ENCODE measurements at places on chromosomes 2 and 18. TPM values are rescaled to one million over a fixed set of nuclear protein-coding genes. Genes with fewer than 3 reads are reported as not detected.

The RAPGEF4 gene
- total RNA-seq, result 9.5 TPM

The EPB41L3 gene
- 37.3 TPM for total RNA-seq

The REG1A gene
- total RNA-seq, result 9.2 TPM

The FAHD2A gene
- total RNA-seq, result 38.3 TPM

The DTNA gene
- total RNA-seq, result 23.8 TPM

The DNPEP gene
- 78.6 TPM for total RNA-seq

The POTEI gene
- total RNA-seq, result 0.28 TPM

The IL18R1 gene
- total RNA-seq, result 7.5 TPM

The FAM110C gene
- total RNA-seq, result 9.7 TPM

The UPP2 gene
- total RNA-seq, result not detected

DNA sequence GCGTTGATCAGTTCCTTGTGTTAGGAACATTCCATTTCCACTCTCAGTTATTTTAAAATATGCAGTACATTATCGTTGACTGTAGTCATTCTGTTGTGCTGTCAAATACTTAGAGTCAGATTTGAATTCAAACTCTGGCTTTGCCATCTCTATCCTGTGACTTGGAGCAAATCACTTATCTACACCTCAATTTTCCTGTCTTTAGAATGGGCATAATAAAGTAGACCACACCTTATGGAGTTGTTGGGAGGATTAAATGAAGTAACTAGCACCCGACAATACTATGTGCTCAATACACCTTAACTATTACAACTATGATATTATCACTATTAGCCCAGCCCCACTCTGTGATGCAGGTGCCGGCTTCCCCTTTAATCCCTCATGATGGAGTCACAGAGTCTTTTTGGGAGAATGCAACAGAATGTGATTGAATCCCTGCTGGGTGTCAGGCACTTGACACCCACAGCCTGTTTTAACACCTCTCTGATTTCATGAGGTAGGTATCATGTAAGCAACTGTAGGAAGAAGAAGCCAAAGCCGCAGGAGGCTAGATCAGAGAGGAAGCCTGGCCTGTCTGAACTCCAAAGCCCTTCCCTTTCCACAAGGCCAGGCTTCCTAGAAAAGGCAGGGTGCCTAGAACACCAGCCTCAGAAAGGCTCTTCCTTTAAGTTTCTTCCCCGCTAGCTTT, 308.4 kb downstream of the NAPG start:
- H3K4me1 ChIP-seq, result peaks cover 34% of the 10 kb centered on the region
- H3K27ac ChIP-seq, result no peak overlapping the region
- H3K27me3 ChIP-seq, result no peaks in the 10 kb centered on the region
- DNase-seq, result no peak
- H3K4me3 ChIP-seq, result no peak overlapping the region
- peaks cover 16% of the 10 kb centered on the region for H3K36me3 ChIP-seq

DNA sequence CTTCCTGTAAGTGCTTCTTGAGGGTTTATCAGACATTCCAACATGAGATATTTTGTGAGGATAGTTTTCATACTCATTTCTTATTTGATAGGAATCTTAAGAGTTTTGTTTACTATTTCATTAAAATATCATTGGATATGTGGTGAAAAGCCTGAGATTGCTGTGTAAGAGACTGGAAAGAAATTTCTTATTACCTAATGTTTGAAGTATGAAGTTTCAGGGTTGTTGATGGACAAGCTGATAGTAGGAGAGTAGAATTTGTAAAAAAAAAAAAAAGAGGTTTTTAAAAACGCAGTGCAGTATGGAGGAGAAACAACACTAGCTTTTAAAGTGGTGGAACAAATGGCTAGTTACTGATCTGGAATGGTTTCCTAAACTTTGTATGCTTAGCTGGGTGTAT, 7.7 kb downstream of the EPB41L5 start:
- H3K4me3 ChIP-seq, result no peak overlapping the region
- H3K27me3 ChIP-seq, result no peaks in the 10 kb centered on the region
- H3K27ac ChIP-seq, result no peak overlapping the region
- DNase-seq, result peak; percentile 10

GRCh38 chr2:213627054-213627710, 342.9 kb downstream of the SPAG16 start:
- no peaks in the 10 kb centered on the region for H3K36me3 ChIP-seq
- no peaks in the 10 kb centered on the region for H3K27me3 ChIP-seq
- no peaks in the 10 kb centered on the region for H3K4me1 ChIP-seq
- H3K27ac ChIP-seq, result no peak overlapping the region
- no peak for DNase-seq
- H3K4me3 ChIP-seq, result no peak overlapping the region

GRCh38 chr2:189873696-189874095, 89.4 kb downstream of the PMS1 start:
- H3K4me1 ChIP-seq, result no peaks in the 10 kb centered on the region
- no peak overlapping the region for H3K27ac ChIP-seq
- peaks cover 3% of the 10 kb centered on the region for H3K36me3 ChIP-seq
- DNase-seq, result no peak
- no peak overlapping the region for H3K4me3 ChIP-seq

- H3K27ac ChIP-seq, result no peak overlapping the region
- H3K4me1 ChIP-seq, result no peaks in the 10 kb centered on the region
- H3K27me3 ChIP-seq, result no peaks in the 10 kb centered on the region
- no peak for DNase-seq
- H3K36me3 ChIP-seq, result no peaks in the 10 kb centered on the region
Observed at GRCh38 chr2:188944442-188944841, 29.7 kb upstream of the COL3A1 start.

DNA sequence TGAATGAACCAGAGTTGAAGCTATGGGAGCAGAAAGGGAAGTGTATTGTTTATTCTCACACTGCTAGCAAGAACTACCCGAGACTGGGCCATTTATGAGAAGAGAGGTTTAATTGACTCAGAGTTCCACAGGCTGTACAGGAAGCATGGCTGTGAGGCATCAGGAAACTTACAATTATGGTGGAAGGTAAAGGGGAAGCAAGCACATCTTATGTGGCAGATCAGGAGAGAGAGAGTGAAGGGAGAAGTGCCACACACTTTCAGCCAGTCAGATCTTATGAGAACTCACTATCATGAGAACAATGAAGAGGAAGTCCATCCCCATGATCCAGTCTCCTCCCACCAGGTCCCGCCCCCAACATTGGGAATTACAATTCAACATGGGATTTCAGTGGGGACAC, 383.2 kb upstream of the SLC14A2 start:
- no peak for DNase-seq
- H3K4me3 ChIP-seq, result no peak overlapping the region

- DNase-seq, result no peak
- peaks cover 6% of the 10 kb centered on the region for H3K36me3 ChIP-seq
- H3K27ac ChIP-seq, result peak overlapping the region; percentile 96
- H3K4me1 ChIP-seq, result peaks cover 4% of the 10 kb centered on the region
- H3K4me3 ChIP-seq, result peak overlapping the region; percentile 49
- no peaks in the 10 kb centered on the region for H3K27me3 ChIP-seq
Observed at GRCh38 chr18:21112140-21112473, 494 bp upstream of the ROCK1 start.

DNA sequence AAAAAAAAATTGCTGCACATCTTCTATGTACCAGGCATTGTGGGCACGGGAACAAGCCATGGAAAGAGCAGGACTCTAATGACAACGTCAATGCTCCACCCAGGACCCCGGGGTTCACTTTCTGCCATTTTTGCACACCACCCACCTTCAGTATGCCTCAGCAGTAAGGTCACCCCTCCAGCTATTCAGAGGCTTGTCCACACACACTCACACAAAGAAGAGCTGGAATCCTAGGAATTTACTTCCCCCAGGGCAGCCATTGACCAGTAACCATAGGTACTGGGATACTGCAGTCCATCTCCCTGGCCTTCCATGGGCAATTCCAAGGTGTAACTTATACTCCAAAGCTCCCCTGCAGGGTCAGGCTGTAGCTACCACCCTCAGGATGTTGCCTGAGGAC, 170.8 kb downstream of the SUCLG1 start:
- H3K36me3 ChIP-seq, result no peaks in the 10 kb centered on the region
- no peaks in the 10 kb centered on the region for H3K4me1 ChIP-seq
- H3K27me3 ChIP-seq, result no peaks in the 10 kb centered on the region
- no peak overlapping the region for H3K4me3 ChIP-seq

DNA sequence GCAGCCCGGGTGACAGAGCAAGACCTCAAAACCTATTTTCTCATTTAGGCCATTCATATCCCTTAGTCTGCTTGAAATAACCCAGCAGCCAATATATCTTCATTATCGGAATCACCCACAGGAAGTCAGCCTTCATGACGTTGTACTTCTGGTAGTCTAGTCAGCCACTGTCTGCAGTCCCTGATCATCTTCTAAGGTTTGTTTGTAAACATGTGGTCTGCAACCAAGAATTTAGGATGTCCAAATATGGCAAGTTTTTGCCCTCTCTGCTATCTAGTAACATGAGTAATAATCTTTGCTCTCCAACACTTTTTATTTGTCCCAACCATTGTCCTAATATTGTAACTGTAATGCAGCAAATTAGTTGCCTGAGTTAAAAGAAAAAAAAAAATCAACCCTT, 92.5 kb downstream of the PRPF40A start:
- DNase-seq, result no peak
- H3K36me3 ChIP-seq, result peaks cover 9% of the 10 kb centered on the region

DNA sequence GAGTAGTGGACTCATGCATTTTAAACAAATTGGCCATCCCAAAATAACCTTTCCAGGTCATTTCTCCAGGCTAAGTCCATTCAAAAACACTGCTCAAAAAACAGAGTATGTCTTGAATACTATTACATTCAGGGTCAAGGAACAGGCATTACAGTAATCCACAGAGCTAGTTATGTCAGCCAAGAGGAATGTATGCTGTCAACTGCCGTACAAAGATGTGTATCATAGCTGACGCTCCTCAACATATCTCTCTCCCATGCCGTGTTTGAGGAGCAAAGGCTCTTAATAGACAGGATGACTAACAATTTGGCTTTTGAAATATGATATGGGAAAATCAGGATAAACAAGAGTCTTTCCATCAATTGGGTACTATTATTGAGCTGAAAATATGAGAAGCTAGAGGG, 68.8 kb upstream of the KCTD1 start:
- H3K27ac ChIP-seq, result no peak overlapping the region
- H3K27me3 ChIP-seq, result no peaks in the 10 kb centered on the region
- H3K4me1 ChIP-seq, result no peaks in the 10 kb centered on the region
- H3K4me3 ChIP-seq, result no peak overlapping the region
- H3K36me3 ChIP-seq, result no peaks in the 10 kb centered on the region
- DNase-seq, result peak; percentile 7

DNA sequence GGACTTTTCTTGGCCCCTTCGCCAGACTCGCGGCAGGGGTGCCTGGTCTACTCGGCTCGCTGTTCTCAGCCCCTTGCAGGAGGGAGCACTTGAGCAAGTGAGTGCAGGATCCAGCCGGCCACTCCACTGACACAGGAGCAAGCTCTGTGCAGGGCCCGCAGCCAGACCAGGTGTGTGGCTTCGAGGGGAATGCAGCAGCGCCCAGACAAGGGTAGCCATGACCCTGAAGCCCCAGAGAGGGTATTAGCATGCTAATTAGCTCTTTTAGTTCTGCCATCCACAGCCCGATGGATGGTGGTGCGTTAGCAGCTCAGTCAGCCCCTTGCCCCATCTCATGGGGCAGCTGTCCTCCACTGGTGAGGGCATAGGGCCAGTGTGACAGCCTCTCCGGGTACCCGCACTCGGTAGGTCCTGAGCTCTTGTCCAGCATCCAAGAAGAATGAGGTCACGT, 103.2 kb upstream of the HS6ST1 start:
- DNase-seq, result no peak
- H3K27ac ChIP-seq, result no peak overlapping the region
- H3K4me1 ChIP-seq, result peaks cover 4% of the 10 kb centered on the region
- no peaks in the 10 kb centered on the region for H3K36me3 ChIP-seq

GRCh38 chr18:59381949-59382348, 22.9 kb upstream of the LMAN1 start:
- H3K27ac ChIP-seq, result no peak overlapping the region
- H3K27me3 ChIP-seq, result no peaks in the 10 kb centered on the region
- no peak for DNase-seq
- H3K36me3 ChIP-seq, result no peaks in the 10 kb centered on the region

GRCh38 chr2:130755256-130756052, at the start of gene AMER3:
TSS of gene AMER3 (plus strand) at chr2:130755540. CDS start at chr2:130762073, 6,533 bp downstream.
- peak within 1 kb of the TSS; percentile 1 for H3K4me3 ChIP-seq
- peak; percentile 13 for DNase-seq
- no peaks in the 10 kb centered on the region for H3K4me1 ChIP-seq
- no peaks in the 10 kb centered on the region for H3K36me3 ChIP-seq
- H3K27me3 ChIP-seq, result peaks cover 11% of the 10 kb centered on the region
- no peak within 1 kb of the TSS for H3K27ac ChIP-seq

- no peaks in the 10 kb centered on the region for H3K4me1 ChIP-seq
- DNase-seq, result no peak
- no peaks in the 10 kb centered on the region for H3K36me3 ChIP-seq
Observed at GRCh38 chr2:25589676-25590205, 83.6 kb downstream of the DTNB start.

DNA sequence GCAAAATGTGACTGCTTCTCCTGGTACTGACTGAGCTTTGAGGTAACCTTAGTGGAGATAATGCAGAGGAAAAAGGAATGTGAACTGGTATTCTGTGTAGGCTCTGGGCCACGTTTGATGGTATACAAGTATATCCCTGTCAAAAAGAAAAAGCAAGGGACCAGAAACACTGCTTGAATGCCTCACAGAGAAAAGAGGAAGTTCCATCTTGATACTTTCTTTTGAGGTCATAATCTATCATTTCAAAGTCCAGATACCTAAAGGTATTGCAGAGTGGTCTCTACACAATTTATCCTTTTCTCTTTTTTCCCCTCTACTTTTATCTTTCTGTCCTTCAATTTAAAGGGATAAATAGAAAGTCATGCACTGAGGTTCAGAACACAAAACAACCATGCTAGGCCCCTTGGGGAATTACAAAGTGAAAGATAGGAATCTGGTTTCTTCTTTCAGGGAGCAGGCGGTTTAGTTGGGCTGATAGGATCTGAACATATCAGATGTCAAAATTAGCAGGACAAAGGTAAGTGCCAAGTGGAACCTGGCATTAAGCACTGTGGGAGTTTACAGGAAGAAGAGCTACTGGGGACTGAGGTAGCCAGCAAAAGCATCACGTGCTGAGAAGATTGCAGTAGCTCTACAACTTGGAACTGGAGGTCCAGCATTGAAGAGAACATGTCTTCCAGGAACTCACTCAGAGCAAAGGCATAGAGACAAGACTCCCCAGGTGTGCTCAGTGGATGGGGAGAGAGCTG, 121.2 kb downstream of the LYPD6 start:
- no peak overlapping the region for H3K27ac ChIP-seq
- H3K4me3 ChIP-seq, result no peak overlapping the region
- peaks cover 6% of the 10 kb centered on the region for H3K4me1 ChIP-seq
- H3K36me3 ChIP-seq, result peaks cover 3% of the 10 kb centered on the region
- DNase-seq, result no peak

All from lung (tissue), 17 donors.